Stimulated activated CD4-positive, alpha-beta T cell treated with anti-CD3 and anti-CD28 coated beads, TNF-alpha, amount 100 ng/mL, for 1 hour (primary cell): ENCODE measurements at places on chromosomes 7 and 10.

DNA sequence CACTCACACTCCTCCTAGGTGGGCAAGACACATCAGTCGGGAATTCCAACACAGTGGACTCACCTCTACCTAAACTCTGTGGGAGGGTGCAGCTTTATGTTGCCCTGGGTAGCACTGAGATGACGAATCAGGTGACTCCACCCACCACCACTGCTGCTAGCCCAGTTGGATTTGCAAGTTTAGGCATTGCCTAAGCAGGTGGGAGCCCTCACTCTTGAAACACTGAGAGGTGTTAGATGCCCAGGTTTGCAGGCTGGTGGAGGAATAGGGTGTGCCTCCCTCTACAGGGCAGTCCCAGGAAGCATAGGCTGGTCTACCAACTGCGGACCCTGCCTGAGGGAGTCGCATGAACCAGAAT, 708.9 kb downstream of the POM121L12 start:
- no peak for DNase-seq

- DNase-seq: no peak
Observed at GRCh38 chr7:44309271-44310091, 15.9 kb downstream of the CAMK2B start.

DNA sequence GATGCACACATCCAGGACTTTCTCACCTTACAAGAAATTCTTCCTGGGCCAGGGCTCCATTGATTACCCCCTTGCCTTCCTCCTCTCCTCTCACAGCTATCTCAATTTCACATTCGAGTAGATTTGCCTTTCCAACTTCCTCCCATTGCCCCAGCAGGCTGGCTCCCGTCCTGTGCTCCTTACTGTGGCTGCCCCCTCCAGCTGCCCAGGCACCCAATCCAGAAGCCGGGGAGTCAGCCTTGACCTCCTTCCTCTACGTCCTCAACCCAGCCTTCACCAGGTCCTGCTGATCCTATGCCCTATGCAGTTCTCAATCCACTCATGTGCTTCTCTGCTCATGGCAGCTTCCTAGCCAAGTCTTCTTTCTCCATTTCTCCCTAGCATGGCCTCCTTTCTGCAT, 85.7 kb upstream of the GPR26 start:
- no peak for DNase-seq

DNA sequence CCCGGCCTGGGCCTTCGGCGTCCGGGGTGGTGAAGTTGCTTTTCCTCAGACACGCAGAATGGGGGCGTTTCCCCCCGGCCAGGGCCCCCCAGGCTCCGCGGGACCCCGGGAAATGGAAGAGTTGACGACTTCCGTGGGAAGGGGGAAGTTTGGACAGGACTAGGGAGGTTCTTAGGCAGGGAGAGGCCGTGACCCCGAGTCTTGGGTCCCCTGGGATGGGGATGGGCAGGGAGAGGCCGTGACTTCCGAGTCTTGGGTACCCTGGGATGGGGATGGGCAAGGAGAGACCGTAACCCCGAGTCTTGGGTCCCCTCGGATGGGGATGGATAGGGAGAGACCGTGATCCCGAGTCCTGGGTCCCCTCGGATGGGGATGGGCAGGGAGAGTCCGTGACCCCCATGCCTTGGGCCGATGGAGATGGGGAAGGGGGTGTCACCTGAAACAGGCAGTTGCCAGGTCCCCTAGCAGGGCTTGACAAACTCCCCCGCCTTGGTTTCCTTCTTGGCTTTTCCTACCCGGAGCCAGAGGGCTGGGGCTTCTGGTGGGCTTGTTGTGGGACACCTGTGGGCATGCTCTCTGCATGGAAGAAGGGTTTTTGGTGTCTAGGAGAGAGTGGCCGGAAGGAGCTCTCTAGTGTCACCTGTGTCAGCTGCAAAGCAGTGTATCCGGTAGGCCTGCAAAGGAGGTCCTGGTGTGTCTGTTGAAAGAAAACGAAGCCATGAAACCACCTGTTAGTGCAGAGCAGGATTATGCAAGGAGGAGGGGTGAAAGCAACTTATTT, 1.1 kb downstream of the TRRAP start:
- peak; percentile 31 for DNase-seq

DNA sequence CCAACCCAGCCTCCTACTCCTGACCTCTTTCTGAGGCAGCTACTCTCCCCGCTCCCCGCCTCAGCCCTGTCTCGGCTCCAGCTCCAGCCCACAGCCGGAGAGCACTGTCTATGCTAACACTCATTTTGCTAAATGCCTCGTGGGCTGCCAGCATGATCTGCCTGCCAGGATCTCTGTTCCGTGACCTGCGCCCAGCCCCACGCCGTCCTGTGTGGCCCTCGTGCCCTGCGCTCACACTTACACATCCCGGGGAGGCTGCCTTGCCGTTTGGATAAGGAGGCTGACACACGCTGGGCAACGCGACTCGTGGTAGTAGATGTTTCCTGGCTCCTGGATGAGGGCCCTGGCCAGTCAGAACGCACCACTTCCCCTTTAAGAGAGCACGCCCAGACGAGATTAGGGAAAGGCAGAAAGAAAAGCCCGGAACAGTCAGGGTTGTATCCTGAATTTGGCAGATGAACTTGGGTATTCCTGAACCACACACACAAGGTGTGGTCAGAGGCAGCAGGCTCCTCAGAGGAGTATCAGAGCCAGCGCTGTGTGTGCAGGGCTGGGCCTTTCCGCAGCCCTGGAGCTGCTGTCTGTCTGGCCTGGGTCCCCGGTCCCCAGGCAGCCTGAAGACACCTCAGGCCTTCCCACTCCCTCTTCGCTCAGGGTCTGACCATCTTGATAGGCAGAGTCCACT, 97.7 kb upstream of the EFCAB10 start:
- no peak for DNase-seq

DNA sequence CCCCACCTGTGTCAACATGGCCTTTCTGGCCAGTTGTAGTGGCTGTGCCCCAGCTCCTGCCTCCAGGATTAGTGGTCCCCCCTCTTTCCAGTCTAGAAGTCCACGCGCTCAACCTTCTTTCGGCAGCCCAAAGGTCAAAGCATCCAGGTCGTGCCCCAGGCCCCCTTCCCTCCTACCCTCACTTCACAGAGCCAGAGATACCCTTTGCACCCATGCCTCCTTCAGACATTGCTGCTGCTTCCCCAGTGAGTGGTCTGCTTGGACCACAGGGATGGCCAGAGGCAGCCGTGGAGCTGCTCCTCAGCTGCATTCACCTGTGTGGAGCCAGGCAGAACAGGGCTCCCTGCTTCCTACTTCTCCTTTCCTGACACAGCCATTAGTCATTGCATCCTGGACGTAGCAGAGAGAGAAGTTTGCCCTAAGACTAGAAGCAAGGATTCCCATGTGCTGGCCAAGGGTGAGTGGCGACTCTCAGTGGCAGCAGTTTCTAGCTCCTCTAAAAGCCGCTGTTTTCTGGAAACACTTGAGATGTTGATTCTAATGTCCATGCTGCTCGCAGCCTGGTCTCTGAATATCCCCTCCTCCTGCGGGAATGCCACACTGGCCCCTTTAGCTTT, 243.1 kb upstream of the SHH start:
- no peak for DNase-seq

DNA sequence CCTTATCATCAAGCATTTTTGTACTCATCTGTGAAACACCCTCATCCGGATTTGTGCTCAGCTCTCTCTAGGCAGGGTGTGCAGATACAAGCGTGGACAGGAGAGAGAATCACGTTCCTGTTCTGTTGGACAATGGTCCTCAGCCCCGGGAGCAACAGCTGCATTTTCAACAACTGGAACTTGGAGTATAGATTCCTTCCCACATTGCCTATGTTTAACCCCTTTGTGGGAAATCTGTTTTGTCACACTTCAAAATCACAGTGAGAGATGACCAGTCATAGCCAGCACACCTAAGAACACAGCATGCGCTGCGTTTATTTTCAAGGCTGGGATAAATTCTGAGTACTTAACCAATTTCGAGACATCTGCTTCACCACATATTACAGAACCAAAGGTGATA, 32.5 kb downstream of the MAP3K8 start:
- no peak for DNase-seq

- no peak for DNase-seq
Observed at GRCh38 chr10:113291413-113291812, 261.4 kb upstream of the HABP2 start.

GRCh38 chr7:134932707-134933370, 53.5 kb upstream of the AGBL3 start:
- DNase-seq: no peak

DNA sequence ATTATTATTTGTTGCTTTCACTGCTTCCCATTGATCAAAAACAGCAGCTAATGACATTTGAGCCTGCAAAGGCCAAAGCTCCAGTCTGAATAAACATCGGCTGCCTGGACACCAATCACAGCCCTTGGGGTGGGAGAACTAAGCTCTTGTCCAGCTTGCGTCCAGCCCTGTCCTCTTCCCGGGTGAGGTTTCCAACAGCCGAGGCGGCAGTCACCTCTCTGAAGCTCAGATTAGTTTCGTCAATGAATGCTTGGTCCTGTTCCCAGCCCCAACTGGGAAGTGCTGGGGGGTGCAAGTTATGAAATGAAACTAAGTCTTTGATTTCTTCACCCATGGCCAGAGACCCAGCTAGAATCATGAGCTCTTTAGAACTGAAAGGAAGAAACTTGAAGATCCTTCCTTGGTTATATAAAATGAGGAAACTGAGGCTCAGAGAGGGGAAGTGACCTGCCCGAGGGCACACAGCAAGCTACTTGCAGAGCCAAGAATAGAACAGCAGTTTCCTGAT, 114.0 kb upstream of the TCF7L2 start:
- DNase-seq: no peak

DNA sequence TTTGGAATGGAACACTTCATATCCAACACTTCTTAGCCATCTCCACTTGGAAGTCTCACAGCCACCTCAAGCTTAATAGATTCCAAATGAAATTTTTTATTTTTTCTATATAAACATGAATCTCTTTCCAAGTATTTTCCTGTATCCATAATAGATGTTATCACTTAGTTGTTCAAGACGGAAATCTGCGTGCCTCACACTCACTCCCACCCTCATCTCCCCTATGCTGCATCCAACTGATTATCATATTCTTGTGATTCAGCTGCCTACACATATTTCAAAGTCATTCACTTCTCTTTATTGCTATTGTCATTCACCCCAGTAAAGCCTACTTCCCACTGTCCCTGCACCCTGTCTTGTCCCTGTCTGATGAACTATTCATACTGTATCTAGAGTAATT, 70.2 kb upstream of the MKX start:
- no peak for DNase-seq

DNA sequence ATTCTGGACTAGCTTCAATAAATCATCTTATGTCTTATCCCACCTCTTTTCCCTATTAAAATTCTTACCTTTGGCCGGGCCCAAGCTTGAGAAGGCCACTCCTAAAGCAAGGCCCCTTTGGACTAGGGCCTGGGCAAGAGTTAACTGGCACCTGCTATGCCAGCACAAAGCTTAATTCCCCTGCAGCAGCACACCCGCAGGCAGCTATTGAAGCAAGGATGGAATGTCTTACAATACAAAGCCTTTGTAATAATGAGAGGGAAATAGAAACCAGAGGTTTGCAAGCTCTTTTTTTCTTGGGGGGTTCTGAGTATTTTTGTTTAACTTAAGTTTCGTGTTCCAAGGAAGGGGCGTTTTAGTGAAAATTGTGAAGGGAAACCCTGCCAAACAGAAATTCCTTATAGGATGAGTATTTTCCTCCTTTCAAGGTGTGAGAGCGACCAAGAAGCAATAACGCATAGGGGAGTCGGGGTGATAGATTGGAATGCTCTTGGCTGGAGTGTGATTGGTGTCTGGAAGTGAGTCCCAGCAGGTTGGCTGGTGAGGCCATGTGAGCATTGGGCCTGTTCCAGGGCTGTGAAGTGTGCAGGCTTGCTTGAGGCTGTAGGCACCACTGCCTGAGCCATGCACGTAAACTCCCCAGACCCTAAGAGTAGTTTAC, 148.5 kb downstream of the KIAA1217 start:
- DNase-seq: no peak

DNA sequence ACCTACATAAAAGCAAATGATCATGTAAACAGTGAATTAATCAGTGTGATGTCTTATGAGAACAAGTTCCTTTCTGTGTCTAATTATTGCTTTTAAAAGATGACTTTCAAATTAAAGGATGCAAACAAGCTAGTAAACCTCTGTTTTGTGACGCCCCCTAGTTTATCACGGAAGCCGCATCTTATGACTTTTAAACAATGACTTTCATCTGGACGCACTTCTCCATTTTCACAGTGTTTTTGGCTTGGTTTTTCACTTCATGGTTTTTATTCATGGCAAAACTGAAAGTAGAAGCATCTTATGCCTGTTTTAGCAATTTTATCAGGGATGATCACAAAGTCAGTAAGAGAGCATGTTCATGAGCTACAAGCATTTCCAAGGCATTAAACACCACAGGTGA, 35.0 kb downstream of the ITGA8 start:
- DNase-seq: no peak

GRCh38 chr7:19482628-19483027, 226.2 kb downstream of the POLR1F start:
- DNase-seq: no peak
